NCI-H1092 (cell line): ENCODE measurements at places on chromosomes 12 and 14.

GRCh38 chr14:32022938-32023466, 54.1 kb upstream of the ARHGAP5 start:
- DNase-seq, result no peak

DNA sequence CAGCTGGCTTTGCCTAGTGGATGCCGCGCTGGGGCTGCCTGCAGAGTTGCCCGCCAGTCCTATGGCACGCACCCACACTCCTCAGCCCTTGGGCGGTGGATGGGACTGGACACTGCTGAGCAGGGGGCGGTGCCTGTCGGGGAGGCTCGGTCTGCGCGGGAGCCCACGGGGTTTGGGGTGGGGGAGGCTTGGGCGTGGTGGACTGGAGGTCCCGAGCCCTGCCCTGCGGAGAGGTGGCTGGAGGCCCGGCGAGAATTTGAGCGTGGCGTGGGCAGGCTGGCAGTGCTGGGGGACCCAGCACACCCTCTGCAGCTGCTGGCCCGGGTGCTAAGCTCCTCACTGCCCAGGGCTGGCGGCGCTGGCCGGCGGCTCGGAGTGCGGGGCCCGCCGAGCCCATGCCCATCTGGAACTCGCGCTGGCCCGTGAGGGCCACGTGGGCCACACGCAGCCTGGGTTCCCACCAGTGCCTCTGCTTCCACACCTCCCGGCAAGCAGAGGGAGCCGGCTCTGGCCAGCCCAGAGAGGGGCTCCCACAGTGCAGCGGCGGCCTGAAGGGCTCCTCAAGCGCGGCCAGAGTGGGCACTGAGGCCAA, 68.1 kb downstream of the ETNK1 start:
- DNase-seq, result no peak

DNA sequence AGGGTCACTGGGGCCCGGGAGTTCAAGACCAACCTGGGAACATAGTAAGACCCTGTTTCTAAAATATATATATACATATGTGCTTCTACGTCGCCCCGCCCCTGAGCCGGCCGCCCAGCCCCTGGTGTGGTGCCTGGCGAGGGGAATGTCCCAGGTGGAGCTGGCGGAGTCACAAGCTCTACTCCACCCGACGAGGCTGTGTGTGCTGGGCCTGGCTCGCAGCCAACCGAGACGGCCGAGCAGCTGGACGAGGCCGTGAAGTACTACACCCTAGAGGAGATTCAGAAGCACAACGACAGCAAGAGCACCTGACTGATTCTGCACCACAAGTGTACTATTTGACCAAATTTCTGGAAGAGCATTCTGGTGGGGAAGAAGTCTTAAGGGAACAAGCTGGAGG, 22.1 kb upstream of the ITPK1 start:
- DNase-seq, result peak; percentile 51

DNA sequence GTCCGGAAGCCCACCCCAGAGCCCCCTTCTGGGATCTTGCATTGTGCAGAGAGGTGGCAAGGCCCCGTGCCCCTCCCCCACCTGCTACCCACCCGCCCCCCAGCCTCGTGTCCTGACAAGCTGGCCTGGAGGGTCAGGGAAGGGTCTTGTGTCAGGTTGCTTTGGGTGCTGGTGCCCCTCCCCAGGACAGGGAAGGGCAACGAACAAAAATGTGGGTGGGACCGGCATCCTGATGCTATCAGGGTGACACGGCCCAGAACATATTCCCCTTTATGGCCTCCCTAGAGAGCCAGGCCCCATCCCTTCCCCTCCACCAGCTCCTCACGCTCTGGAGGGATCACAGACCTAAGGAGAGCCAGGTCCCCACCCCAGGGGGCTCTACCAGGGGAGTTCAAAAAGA, 38.7 kb upstream of the TMEM179 start:
- DNase-seq, result no peak

DNA sequence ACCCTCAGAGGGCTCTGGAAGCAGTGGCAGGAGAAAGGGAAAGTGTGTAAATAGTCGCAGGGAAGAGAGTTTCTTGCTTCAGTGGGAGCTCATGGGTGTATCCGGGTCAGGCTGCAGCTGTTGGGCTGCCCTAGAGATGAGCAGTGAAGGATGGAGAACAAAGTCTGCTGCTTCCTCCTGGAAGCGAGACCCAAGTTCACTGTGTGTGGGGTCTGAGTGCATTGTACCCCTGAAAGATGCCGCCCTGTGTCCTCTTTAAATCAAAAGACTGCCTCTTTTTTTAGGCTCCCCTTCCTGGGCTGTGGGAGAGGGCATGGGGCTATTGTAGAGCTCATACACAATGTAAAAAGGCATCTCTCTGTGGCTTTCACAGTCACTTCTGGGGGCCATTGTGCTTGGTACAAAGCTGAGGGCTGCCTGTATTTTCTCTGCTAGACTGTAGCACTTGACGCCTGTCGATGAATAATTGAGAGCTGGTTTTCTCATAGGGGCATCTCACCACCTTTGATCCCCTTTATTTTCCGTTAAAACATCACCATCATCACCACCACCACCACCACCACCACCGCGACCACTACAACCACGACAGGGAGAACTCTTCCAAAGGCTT, 16.7 kb downstream of the CHST11 start:
- DNase-seq, result no peak

GRCh38 chr12:175250-175649, 38.7 kb downstream of the SLC6A12 start:
- peak; percentile 45 for DNase-seq

- DNase-seq, result no peak
These were observed 30.1 kb downstream of the CDKL1 start for GRCh38 chr14:50366589-50366988.

GRCh38 chr12:559906-560455, 100.2 kb downstream of the B4GALNT3 start:
- DNase-seq, result no peak

GRCh38 chr12:108845696-108846095, 11.7 kb downstream of the SSH1 start:
- DNase-seq, result no peak

DNA sequence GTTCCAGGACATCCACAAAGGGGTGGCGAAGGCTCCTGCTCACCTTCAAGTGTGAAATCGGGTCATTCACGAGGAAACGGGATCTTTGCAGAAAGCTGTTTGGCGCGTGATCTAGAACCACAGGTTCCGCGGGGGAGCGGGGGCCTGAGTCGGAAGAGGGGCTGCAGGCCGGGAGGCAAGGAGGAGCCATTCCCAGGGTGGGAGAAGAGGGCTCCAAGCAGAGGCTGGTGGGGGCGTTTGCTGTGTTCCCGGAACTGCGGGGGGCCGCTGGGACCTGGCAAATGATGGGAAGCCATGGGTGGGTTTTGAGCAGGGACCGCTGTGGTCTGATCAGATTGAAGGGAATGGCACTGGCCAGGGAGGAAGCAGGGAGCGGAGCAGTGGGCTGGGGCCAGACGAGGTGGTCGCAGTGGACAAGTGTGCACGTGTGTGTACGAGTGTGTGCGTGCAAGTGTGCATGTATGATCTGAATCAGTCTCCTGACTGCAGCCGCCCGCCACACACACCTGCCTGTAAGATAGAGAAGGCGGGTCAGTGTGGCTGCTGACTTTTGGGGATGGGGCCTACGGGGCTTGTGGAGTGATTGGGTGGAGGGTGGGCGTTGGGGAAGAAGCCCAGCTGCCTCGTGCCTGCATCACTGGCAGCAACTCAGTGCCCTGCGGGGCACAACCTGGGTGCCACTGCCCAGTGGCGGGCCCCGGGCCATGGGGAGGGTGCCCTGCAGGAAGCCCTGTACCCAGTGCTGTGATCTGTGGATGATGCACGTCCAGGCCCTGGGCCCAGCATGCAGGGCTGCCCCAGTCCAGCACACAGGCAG, 141.9 kb downstream of the KIF26A start:
- DNase-seq, result no peak

DNA sequence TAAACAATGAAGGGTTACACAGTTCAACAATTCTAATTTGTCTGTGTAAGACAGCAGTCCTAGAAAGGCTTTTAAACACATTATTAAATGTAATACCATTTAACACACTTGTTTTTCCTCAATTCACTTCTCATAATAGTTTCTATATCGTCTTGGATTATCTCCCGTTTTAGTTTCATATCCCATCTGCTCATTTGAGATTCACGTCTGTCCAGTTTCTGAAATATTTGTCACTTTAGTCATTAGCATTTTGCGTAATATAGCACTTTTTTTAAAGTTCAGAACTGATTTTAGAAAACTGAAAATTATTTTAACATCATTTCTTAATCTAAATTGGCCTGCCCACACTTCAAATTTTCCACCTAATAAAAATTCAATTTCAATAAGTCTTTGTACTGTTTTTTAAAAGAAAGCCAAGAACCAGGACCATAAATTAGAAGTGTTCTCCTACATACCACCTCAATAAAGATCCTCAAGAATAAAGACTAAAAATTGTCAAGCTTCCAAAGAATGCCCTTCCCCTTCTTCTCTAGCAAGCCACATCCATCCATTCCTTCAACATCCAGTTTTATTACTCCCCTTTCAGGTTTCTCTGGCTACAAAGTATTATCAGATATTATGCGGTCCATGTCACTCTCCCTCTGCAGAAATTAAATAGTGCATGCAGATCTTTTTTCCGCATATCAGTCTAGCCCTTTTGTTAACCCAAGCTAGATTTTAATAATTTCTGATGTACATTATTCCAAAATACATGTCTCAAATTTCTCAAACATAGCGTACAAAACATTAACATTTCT, 11.9 kb downstream of the MED13L start:
- no peak for DNase-seq

- DNase-seq, result no peak
These were observed 332 bp upstream of the TBC1D30 start for GRCh38 chr12:64824130-64824499.
